Adrenal gland (tissue), 19 donors: ENCODE measurements at places on chromosomes 4 and X. TPM values are rescaled to one million over a fixed set of nuclear protein-coding genes. Genes with fewer than 3 reads are reported as not detected.

KLB gene
- total RNA-seq: under 0.01 TPM

FAM47A gene
- total RNA-seq: not detected

SEPTIN11 gene
- total RNA-seq: 33.8 TPM

GAGE12F gene
- 1.1 TPM for total RNA-seq

VSIG1 gene
- total RNA-seq: not detected

TSPAN7 gene
- total RNA-seq: 167 TPM

POU3F4 gene
- not detected for total RNA-seq

TCP11X2 gene
- total RNA-seq: not detected

PAGE2B gene
- total RNA-seq: not detected

RAB9B gene
- 1.2 TPM for total RNA-seq

VCX3A gene
- total RNA-seq: not detected

NAP1L2 gene
- 2.8 TPM for total RNA-seq

SMPX gene
- total RNA-seq: not detected

NEUROG2 gene
- not detected for total RNA-seq

SLC2A9 gene
- total RNA-seq: 8.5 TPM

JADE3 gene
- 31.5 TPM for total RNA-seq

RFC1 gene
- 55.2 TPM for total RNA-seq

TAF7L gene
- 0.27 TPM for total RNA-seq

GYPA gene
- total RNA-seq: not detected

GRPR gene
- total RNA-seq: not detected

SOD3 gene
- total RNA-seq: 27.5 TPM

PNMA5 gene
- total RNA-seq: not detected

LIMCH1 gene
- total RNA-seq: 206 TPM

RAB33A gene
- 1.0 TPM for total RNA-seq

DOK7 gene
- total RNA-seq: 1.1 TPM

MAGEB10 gene
- not detected for total RNA-seq

GPRIN3 gene
- total RNA-seq: 1.1 TPM

VCX2 gene
- not detected for total RNA-seq

CCNI gene
- 220 TPM for total RNA-seq

MAOB gene
- 86.5 TPM for total RNA-seq

WDR13 gene
- 232 TPM for total RNA-seq

C4orf33 gene
- 9.6 TPM for total RNA-seq

RNF175 gene
- total RNA-seq: not detected

KIT gene
- total RNA-seq: 2.3 TPM

CYP2U1 gene
- total RNA-seq: 5.5 TPM

FAM9B gene
- not detected for total RNA-seq

RBM47 gene
- total RNA-seq: 157 TPM

SSX4 gene
- total RNA-seq: not detected

HEPH gene
- 111 TPM for total RNA-seq

KIAA1210 gene
- 0.57 TPM for total RNA-seq

HTRA3 gene
- total RNA-seq: 4.3 TPM

XAGE2 gene
- not detected for total RNA-seq

LRRC66 gene
- 0.25 TPM for total RNA-seq

MSX1 gene
- 9.7 TPM for total RNA-seq

C4orf36 gene
- total RNA-seq: 0.61 TPM

SPANXB1 gene
- not detected for total RNA-seq
